NCI-H1417 treated with DMSO at 0.1 percent for 48 hours (cell line): ENCODE measurements at places on chromosomes 7 and 10.

- DNase-seq, result no peak
Measured at GRCh38 chr10:10665750-10666149, 351.9 kb upstream of the CELF2 start.

- no peak for DNase-seq
Measured at GRCh38 chr10:130038019-130038555, 72.5 kb downstream of the C10orf143 start.

- DNase-seq, result no peak
Measured at GRCh38 chr7:37657816-37658215, 25.8 kb upstream of the GPR141 start.

DNA sequence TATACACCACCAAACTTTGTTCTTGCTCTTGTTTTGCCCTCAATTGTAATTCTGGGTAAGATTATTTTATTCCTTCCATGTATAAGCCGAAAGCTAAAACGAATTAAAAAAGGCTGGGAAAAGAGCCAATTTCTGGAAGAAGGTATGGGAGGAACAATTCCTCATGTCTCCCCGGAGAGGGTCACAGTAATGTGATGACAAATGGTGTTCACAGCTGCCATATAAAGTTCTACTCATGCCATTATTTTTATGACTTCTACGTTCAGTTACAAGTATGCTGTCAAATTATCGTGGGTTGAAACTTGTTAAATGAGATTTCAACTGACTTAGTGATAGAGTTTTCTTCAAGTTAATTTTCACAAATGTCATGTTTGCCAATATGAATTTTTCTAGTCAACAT, 12.5 kb upstream of the CFAP69 start:
- no peak for DNase-seq

DNA sequence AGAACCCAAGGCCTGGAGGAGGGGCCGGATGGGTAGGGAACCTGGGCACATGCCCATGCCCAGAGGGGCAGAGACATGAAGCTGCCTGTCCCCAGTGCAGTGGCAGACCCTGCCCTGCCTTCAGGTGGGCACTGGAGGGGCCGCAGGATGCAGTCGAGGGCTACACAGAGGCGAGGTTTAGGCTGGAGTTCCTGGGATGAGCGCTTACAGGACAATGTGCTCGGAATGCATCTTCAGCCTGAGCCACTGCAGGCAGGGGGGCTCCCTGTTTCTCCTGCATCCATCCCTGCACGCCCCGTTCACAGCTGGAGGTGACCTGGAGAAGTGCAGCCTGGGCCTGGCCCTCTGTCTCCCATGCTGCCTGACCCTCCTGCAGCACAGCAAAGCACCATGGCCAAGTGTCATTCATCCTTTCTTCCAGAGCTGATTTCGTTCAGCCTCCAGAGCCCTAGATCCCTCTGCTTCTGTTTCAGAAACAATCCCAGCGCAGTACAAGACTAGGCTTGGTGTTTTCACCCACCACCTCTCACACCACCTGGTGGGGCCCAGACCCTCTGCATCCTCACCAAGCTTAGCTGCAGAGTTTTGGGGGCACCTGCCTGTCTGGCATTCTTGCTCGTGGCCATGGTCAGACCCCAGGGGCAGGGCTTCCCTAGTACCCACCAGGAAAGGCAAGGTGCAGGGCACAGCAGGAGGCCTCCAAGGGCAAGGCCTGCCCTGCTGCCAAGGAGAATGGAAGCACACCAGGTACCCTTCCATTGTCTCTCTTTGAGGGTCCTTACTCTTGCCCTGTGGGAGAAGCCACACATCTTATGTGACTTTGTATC, 311.9 kb downstream of the TCERG1L start:
- no peak for DNase-seq

GRCh38 chr7:95011146-95011928, 103.9 kb downstream of the PPP1R9A start:
- no peak for DNase-seq

DNA sequence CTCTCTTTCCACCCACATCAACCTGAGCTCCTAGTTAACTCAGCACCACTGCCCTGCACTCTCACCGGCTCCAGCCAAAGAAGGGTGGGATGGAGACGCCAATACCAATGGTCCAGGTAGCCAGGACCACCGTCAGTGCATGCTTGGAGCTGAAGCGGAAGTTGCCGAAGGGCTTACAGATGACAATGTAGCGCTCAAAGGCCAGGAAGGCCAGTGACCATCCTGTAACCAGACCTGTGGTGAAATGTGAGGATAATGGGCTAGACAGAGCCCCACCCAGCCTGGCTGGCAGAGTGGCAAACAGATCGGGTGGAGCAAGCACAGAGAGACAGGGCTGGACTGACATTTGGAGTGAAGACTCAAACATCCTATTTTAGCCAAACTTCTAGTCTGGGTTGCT, 673 bp downstream of the OPN1SW start:
- DNase-seq, result no peak

GRCh38 chr7:99313204-99313573, 12.5 kb upstream of the ARPC1A start:
- no peak for DNase-seq

DNA sequence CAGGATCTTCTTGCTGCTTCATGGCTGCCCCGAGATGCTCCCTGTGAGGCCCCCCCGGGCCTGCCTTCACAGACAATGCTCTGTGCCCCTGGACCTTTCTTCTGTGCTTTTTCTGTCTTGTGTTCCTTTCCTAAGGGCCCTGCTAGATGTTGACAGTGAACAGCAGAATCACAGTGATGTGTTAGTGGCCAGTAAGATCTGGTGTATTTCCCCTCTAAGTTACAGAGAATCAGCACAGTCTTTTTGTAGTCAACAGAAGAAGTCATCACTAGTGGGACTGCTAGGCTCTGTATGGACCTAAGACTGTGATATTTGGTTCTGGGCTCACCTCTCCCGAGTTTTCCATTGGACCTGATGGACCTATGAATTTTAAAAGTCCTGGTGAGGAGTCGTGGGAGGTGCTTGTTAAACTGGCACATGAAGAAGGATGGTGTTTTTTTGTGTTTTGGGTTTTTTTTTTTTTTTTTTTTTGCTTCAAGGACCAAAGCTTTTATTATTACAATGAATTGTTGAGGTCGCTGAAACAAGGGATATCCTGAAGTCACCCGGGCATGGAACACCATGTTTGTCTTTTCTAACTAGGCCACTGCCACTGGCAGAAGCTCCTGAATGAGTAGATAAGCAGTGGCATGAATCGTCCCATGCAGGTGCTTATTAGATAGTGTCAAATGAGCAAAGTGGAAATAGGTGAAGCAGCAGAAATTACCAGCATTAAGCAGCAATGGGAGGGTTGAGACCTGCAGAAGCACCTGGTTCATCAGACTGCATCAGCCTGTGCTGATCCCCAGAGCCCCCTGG, 194.8 kb downstream of the CELF2 start:
- DNase-seq, result no peak

GRCh38 chr10:92239600-92240288, 51.1 kb downstream of the CPEB3 start:
- no peak for DNase-seq

- DNase-seq, result no peak
Measured at GRCh38 chr10:78560341-78560688, 508.5 kb upstream of the ZMIZ1 start.

GRCh38 chr7:150556521-150557138, 10.6 kb upstream of the GIMAP4 start:
- DNase-seq, result no peak

DNA sequence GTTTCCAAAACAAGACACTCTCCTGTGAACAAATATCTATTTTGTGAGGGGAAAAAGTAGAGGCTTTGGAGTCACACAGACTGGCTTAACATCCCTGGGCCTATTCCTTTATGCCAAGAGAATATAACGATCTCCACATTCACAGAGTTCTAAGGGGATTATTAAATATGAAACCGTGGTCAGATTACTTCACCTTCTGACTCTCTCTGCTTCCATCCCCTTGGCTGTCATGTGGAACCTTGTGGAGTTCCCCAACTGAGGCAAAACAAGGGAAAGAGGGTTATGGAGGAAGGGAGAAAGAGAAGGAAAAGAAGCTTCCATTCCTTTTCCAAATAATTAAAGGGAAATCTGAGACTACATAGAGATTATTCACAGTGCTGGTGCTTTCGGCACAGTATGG, 55.5 kb upstream of the ATP6V0A4 start:
- DNase-seq, result no peak

DNA sequence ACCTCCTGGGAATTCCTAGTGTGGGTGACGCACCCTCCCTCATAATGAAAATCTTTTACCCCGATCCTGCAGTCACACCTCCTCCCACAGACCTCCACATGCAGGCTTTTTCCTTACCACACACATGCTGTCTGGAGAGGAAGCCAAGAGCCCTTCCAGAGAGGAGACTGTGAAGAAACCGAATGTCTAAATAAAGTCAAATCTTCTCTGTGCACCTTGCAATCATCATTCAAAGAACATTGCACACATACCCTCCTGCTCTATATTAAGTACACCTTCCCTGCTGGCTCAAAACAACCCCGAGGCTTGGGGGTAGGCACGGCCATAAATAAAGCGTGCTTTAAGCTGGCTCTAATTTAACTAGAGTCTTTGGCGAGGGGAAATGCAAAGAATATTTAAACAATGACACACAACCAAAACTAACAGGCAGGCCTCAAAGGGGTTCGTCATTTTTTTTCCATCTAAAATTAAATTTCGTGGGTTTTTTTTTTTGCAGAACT, 34.9 kb downstream of the CALML3 start:
- no peak for DNase-seq

- no peak for DNase-seq
Measured at GRCh38 chr10:810351-810846, 120.9 kb upstream of the DIP2C start.

- no peak for DNase-seq
Measured at GRCh38 chr10:83564889-83565588, 574.3 kb upstream of the GHITM start.

- no peak for DNase-seq
Measured at GRCh38 chr7:15906436-15906835, 220.0 kb upstream of the MEOX2 start.

DNA sequence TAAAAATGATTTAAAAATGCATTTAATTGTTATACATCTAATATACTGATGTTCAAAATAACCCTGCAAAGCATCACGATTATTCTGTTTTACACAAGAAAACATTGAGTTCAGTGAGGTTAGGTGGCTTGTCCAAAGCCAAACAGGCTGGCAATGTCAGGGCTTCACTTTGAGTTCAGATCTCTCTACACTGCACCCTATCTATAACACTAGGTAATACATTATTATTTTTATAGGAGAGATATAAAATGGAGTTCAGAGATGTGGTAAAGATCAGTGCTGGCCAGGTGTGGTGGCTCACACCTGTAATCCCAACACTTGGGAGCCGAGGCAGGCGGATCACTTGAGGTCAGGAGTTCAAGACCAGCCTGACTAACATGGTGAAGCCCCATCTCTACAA, 165.9 kb upstream of the MYO3A start:
- DNase-seq, result no peak

- no peak for DNase-seq
Measured at GRCh38 chr7:83468251-83468739, 180.6 kb downstream of the SEMA3E start.

DNA sequence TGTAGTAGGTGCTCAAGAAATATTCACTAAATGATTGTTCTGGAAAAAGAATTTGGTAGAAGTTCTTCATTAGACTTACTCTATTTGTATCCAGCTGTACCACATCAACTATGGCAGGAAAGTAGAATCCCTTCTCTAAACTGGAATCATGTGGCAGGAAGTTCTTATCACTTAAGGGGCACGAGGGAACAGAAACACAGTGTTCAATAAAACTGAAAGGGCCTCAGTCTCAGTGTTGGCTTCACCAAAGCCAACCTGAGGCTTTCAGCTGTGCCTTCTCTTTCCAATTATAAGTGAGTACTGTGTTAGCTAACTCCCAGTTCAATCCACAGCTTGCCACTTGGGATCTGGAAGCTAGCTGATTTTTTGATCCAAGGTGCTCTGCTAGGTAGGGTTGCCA, 257.6 kb upstream of the LRGUK start:
- no peak for DNase-seq

DNA sequence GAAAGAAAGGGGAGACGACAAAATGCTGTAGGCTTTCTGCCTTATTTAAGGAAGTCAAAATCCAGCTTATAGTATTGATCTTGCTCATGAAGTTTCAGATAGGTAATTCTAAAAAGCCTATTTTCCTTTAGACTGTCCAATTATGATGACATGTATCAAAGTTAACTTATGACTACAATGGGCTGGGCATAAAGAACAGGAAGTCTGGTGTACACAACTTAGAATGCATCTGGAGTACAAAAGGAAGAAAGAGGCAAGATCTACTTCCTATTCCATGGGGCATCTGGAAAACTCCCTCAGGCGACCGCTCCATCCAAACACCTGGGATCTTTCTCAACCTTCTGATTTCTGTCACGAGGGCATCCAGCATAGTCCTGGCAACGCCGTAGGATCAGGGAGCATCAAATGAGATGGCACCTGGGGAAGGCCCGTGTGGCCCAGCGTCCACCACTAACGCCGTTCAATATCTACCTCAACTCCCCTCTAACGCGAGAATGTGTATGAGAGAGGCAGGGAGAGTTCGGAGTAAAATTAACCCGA, 512 bp downstream of the FAM24B start:
- peak; percentile 13 for DNase-seq

- no peak for DNase-seq
Measured at GRCh38 chr7:42244828-42245227, 7.8 kb upstream of the GLI3 start.

GRCh38 chr7:4809091-4809591, 33.7 kb downstream of the AP5Z1 start:
- no peak for DNase-seq

- no peak for DNase-seq
Measured at GRCh38 chr7:49772916-49773217, 571 bp upstream of the VWC2 start.

DNA sequence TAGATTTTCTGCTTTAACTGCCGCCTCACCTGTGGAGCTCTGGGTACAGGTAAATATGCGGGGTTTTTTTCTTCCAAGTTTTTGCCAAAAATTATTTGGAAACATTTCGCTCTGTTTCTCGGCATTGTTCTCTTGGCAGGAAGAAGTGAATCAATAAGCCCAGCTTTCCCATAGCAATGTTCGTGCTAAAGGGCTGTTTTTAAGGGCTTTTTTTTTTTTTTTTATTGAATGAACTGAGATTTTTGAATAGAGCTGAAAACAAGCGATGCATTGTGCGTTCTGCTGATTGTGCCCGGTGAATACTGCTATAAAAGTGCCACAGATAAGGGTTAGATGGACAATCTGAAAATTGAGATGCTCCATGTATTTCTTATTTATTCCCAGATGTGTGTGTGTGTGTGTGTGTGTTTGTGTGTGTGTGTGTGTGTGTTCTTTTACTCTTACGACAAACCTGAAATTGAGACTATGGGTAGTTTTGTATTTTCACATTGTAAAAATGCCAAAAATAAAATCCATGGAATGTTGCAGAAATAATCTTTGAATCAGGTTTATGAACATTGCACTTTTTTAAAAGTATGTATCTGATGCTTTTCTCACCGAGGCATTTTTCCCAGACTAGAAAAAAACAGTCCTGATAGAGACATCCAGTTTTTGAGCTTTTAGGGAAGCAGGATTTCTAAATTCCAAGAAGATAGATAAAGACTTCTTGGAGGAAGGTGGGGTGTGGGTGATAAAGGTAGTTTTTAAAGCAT, 30.5 kb downstream of the KIAA1217 start:
- no peak for DNase-seq

DNA sequence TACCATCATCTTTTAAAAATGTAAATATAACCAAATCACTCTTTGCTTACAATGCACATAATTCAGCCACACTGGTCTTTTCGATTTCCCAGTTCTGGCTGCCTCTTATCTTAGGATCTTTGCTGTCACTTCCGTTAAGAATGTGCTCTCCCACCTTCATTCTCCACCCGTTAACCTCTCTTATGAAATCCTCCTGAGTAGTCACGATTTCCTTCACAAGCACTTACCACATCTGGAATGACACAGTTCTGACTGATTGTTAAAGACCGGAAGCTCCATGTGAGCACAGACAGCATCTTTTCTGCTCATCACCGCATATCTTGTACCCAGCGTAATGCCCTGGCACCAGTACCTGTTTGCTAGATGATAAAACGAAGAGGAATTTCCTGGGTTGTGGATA, 84.3 kb downstream of the CUL2 start:
- no peak for DNase-seq
